ENCODE measurements at places on chromosomes 4 and X.

DNA sequence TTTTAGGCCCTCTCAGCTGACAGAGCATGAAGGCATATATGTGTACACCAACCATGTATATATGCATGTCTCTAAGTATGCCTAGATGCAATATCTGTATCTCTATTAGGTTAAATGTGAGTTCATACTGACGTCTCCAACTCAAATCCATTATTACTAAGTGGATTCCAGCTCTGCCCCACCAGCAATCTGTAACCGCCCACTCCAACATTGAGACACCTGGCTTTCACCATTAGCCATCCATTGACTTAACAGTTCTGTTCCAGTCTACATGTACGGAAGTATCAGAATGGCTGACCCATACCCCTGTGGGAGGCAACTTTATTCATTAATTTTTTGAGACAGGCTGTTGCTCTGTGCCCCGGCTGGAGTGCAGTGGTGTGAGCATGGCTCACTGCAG, 15.0 kb upstream of the SH3TC1 start:
- DNase-seq = no peak

DNA sequence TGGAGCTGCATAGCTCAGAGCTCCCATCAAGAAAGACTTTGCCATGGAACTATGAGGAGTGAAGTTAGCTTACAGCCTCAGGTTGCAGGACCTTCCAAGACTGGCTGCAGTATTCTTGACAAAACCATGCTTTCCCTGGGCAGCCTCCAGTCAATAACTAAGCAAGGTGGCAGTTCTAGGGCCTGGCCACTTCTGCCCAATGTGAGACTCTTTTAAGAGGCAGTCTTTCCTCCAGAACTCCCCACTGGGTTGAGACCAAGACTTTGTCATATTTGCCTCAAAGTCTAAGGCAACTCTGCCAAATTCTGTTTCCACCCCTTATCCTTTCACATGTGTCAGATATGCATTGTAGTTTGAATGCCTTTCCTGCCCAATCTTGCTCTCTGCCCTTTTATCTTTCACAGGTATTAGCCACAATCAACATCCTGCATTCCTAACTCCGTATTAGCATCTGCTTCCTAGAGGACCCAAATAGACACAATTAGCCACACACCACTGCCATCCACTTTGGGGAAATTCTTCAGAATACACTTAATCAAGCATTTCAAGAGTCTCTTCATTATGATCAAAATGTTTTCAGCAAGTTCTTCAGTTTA, 17.7 kb upstream of the SLC25A43 start:
- no peak for DNase-seq

DNA sequence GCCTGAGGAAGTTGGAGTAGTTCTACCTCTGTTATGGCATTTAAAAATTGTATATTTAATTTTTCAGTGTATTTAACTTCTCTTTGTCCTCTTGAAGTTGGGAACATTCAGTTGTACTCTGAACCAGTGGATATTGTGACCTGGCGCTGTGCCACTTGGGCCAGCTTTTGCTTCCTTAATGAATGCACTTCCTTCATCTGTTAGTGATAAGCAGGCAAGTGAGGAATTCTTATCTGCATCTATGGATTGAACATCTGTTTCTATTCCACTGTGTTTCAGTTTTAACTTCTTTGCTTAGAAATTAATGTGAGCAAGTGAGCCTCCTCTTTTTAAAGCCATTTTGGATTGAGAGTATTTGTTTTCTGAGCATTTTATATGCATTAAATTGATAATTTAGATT, 128.3 kb downstream of the UCHL1 start:
- DNase-seq = no peak

DNA sequence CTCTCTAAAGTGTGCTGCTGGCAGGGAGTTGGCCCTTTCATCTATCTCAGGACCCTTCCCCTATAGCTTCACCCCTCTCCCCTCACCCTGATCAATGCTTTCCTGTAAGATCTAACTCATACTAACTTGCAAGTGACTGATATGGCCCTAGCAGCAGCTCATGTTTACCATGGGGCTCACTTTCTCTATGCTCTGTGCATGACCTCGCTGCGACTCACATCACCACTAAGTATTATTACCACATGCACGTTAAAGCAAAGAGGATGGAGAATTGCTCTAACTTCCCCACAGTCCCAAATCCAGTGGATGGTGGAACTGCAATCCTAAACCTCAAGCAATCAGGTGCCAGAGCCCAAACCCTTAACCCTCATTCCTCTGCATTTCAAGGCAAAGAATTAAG, 626.6 kb downstream of the MID1IP1 start:
- no peak for DNase-seq

GRCh38 chr4:154076921-154077320, 288.0 kb upstream of the SFRP2 start:
- DNase-seq = no peak

DNA sequence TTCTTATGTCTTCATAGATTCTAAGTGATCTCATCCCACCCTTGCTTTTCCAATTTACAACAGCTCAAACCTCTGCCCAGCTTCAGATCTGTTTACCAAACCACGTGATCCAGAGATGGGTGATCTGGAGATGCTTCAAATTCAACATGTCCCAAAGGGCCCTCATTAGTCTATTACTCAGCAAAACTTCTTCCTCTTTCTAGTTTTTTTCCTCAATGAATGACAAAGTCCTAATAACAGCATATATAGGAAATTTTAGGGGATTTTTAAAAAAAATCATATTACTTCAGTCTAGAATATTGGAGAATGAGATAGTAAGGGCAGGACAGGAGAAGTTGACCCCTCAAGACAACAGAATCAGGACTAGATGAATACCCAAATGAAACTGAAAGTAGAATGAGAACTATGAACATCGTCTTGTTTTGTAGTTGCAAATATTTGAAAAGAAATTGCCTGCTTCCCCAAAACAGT, 127.1 kb downstream of the CFAP299 start:
- no peak for DNase-seq

DNA sequence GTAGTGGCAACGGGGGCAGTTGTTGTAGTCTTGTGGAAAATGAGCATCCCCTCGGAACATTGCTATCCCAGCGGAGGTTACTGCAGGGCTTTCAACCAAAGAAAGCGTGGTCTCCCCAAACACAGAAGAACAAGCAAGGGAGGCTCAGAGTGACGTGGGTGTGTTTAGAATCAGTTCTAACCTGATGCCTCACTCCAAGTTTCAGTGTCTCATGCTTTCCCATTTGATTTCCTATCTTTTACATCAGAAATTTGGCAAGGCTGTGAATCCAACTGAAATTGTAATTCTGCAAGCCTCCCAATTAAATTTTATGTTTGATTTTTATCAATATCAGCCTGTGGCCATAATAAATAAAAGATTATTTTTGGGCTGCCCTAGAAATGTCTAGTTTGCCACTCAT, 156.1 kb upstream of the LNX1 start:
- DNase-seq = no peak

DNA sequence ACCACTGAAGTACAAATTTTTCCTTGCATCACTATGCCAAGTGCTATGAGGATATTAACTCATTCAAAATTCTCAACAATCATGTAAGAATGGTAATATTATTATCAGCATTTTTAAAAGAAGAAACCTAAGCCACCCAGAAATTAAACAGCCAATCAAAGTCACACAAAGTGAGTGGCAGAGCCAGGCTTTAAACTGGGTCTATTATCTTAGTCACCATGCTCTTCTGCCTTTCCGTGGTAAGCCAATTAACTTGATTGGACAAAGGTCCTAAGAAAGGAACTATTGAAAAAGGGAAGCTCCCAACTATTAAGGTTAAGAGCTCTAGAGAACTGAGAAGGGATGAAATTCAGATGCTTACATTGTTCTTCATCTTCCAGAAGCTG, 111.5 kb downstream of the ASB9 start:
- no peak for DNase-seq

DNA sequence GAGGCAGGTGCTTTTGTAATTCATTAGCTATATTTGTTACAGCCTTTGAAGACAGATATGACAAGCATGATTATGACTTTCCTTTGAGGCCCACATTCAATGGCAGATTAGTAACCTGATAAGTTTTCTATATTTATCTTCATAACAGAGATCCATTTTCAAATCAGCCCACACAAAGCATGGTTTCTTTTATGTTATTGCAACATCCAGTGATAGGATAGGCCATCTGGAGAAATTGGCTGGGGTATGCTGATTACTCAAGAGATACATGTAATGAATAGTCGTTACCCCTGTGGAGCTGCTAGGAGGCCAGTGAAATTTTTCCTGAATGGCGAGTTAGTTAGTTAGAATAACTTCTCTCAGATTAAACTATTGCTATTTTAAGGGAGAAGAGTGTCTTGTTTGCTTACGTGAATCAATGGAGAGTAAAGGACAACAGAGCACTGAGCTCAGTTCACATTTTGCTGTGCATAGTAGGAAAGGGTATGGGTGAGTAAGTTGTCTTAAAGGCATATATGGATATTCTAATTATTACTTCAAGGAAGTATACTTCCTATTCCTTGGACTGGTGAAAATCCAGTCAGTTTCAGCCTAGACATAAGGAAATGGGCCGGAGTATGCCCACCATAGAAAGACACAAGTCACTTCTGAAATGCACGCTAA, 79.2 kb upstream of the DKK2 start:
- DNase-seq = peak; percentile 36

DNA sequence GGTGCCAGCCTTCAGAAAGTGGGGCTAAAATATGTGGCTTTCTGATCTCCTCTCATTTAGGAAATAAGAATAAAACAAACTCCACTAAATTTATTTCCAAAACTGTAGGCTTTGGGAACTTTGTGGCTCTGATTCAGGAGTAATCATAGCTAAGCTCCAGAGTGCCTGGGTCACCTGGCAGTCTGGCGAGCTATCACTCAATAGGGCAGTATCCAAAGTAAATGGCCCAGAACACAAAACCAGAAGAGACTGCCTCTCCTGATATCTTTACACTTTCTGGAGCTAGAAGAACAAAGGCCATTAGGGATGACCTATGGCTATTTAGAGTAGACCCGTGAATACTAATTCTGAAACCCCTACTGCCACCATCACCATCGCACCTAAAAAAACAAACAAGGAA, 17.0 kb upstream of the PPARGC1A start:
- DNase-seq = no peak

DNA sequence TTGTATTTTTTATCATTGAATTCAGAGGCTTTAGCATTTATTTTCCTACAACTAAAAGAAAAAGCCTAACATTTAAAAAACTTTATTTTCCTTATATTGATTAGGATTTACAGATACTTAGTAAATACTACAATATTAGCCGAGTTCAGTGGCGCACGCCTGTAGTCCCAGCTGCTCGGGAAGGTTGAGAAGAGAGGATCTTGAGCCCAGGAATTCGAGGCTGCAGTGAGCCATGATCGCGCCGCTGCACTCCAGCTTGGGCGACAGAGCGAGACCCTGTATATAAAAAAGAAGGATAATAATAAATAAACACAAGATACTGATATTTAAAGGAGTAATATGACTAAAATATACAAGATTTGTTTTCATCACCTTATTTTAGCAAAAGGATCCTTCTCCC, 681 bp upstream of the UPF3B start:
- DNase-seq = no peak

GRCh38 chrX:147917700-147918695, 6.3 kb downstream of the FMR1 start:
- DNase-seq = no peak

DNA sequence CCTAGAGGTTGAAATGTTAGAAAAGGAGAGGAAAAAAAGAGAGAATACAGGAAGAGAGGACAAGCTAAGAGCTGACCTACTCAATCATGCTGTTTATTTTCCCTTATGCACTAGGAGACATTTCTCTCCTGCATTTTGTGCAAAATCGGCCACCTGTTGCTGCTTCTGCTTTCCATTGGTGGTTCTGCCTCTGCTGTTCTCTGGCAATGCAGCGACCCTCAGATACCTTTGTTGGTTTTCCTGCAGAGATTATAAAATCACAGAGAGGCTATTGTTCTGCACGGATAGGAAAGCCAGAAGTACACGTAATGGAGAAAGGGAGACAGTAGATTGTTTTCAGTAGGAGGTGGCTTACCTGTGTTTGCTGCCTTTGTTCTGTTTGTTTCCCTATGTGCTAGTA, 108.9 kb downstream of the UNC5C start:
- DNase-seq = no peak

DNA sequence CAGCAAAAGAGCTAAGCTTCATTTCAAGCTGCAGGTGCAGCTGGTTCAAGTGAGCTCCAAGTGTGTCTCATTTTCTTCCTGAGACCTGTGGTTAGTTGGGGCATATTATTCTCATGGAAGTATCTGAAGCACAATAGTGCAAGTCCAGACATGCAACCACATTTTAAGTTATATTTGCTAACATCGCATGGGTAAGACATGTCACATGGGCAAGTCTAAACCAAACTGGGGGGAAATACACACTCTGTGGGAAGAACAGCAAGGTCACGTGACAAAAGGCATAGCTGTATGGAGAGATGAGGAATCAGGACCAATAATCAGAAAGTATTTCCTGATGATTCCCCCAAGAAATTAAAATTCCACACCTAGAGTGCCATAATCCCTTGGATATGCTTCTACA, 94.9 kb upstream of the NDP start:
- no peak for DNase-seq

GRCh38 chrX:20803971-20804370, 537.3 kb upstream of the RPS6KA3 start:
- DNase-seq = no peak

DNA sequence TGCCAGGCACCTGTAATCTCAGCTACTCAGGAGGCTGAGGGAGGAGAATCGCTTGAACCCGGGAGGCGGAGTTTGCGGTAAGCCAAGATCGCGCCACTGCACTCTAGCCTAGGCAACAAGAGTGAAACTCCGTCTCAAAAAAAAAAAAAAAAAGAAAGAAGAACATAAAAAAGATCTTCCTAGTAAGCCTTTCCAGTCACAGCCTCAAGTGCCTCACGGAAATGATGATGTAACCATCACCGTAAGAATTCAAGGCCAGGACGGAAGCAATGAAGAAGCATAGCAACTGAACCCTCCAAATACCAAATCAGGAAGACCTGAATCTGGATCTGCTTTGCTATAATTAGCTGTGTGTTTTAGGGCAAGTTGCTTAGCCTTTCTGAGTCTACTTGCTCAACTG, 28.8 kb downstream of the RBM47 start:
- DNase-seq = no peak

GRCh38 chr4:15144967-15145295, 142.7 kb downstream of the CPEB2 start:
- no peak for DNase-seq

- no peak for DNase-seq
These were observed 157.8 kb upstream of the TLL1 start for GRCh38 chr4:165715211-165715610.

- no peak for DNase-seq
These were observed 48.4 kb downstream of the ARFIP1 start for GRCh38 chr4:152828122-152828521.

- DNase-seq = no peak
These were observed 399.7 kb downstream of the PABPC4L start for GRCh38 chr4:133801883-133802282.

DNA sequence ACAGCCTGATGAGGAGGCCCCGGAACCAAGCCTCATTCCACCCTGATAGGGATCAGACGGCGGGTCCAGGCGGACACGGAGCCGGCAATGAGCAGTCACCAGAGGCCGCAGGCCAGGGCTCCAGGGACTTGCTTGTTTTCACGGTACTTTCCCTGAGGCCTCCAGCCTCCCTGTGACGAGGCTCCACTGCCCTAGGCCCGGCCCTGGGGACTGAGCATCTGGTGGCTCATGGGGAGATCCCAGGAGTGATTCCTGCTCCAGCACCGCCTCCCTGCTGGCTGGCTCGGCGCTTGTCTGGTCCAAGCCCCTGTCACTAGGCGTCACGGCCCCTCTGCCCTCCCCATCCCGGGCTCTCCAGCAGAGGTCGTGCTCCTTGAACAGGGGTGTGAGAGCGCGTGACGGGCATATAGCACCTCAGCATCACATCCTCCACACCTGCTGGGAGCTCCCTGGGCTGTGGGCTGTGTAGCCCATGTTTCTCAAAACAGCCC, 14.1 kb downstream of the HTRA3 start:
- DNase-seq = no peak
